Fibroblast of skin of scalp (primary cell): ENCODE measurements at places on chromosomes 6 and 20.

DNA sequence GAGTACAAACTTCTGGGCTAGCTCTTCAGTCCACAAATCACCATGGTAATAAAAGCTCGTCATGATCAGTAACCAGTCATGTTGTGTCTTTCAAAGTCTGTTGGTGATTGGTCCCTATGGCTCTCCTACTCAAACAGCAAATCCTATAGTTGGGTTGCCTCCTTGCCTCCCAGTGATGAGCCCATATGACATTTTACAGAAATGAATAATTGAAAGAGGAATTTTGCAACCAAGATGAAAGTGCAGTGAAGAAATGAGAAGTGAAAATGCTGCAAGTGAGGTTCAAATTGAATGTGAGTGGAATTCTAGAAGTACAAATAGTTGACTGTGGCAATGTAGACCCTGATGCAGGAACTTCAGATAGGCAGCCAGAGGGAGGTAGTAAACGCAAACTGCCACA is 5.1 kb upstream of the SIRPD start:
- no peak for DNase-seq

- DNase-seq, result no peak
Observed at GRCh38 chr6:30361661-30362060, 16.7 kb downstream of the RPP21 start.

DNA sequence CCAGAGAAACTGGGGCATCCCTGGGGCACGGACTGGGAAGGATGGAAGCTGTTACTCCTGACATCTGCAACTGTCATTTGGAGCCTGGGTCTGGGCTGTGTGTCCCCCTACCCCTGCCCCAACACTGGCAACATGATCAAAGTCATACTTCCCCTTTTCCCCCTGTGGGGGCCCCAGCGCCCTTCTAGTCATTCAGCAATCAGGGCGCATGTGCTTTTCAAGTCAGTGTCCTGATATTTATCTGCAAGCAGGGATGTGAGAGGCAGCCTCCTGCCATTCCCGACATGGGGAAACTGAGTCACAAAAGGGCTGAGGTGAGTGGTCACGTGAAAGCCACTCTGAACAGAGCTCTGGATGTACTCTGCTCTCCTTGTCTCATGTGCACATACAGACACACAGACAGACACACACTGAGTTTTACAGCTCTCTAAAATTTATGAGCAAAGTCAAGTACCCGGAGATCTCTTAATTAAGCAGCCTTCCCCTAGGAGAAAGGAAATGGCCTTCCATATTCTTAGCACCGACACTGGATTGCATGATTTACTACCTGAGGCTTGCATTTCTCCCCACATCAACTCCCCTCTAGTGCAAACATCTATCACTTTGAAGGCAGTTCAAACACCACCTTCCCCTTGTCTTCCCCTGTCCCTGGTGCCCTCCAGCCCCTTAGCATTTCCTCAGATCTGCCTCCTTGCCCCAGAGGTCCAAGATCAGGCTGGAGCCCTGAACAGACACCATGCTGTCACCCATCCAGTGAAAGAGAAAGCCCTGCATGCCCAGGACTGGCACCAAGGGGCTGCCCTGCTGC is 170.7 kb downstream of the CDC5L start:
- DNase-seq, result no peak

DNA sequence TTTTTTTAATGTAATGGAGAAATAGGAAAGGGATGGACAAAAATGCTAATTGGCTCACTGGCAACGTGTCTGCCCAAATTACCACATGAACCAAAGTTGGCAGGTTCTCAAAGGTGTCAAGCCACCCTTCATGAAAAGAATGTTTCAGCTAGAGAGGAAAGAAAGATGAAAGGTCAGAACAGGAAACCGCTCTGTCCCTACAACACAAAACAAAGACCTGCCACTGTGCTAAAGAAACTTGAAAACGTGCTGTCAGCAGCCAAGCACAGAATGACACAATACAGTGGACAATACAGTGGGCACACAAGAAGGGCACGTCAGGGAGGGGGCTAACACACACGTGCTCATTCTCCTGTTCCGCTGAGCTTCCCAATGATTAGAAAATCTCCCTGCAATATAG is 4.9 kb downstream of the PREP start:
- DNase-seq, result no peak

- DNase-seq, result no peak
Observed at GRCh38 chr6:17883665-17884497, 103.6 kb downstream of the KIF13A start.

DNA sequence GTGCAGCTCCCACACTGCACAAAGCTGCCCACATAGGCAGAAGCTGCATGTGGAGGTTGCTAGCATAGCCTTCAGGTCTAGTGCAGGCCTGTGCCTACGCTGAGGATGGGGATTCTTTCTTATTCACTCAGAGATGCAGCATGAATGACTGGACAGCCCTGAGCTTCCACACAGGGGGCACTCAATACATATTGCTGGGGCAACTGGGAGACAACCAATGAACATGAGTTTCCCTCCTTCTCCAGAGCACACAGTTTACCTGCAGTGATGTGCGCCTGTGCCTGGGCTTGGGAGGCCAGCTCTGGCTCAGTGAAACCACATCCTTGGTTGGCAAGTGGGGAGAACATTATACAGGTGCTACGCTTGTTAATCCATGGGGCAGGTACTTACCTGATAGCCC is 389.9 kb downstream of the RNGTT start:
- DNase-seq, result no peak

DNA sequence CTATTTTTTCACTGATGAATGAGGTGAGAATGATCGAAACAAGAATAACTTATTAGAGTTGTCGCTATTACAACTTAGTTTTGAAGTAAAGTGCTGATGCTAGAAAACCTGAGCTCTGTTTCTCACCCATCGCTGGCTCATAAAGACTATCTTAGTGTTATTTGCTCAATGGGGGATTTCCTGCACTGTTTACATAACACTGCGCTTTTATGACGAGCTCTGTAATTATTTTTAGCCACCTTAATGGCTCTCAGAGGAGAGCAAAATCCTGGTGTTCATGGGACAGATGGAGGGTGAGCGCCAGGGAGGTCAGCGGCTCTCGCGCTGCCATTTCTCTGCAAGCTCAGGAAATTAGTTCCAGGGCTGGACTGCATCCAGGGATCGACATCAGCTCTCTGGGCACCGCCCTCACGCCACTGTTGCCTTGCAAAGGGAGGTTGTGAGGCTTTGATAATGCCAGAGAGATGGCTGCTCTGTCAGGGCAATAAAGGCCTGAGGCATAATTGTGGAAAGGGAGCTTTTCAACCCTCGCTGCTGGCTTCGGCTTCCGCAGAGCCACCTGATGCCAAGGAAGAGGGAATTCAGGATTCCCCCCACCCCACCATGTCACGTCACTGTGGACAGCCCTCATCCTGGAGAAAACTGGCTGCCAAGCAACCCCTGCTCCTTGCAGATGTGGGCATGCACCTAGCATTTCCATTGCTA is 72.0 kb downstream of the DACT2 start:
- DNase-seq, result peak; percentile 21

GRCh38 chr6:46325561-46326530 is 155.1 kb upstream of the ENPP5 start:
- peak; percentile 54 for DNase-seq
